ENCODE measurements at places on chromosomes 6 and 20. TPM values are rescaled to one million over a fixed set of nuclear protein-coding genes. Genes with fewer than 3 reads are reported as not detected.

Gene RMND1
- total RNA-seq, result 15.8 TPM

- no peaks in the 10 kb centered on the region for H3K36me3 ChIP-seq
- H3K27ac ChIP-seq, result no peak overlapping the region
- peaks cover 12% of the 10 kb centered on the region for H3K27me3 ChIP-seq
- no peaks in the 10 kb centered on the region for H3K4me1 ChIP-seq
Measured at GRCh38 chr20:1422753-1423152, 29.9 kb upstream of the FKBP1A start.

DNA sequence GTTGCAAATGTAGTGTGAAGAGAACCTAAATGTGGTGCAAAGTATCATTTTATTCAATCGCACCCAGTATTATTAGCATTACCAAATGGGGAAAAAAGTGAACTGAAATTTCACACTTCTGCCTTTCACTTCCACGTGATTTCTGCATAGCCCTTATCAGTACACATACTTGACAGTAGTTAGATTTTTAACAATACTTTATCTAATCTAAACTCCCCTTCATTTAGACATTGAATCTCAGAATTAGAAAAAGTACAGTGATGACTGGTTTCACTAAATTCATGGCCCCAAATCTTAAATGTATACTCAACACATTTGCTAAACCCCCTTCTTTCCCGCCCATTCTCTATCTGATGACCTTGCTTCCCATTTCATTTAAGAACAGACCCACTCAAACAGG, 14.3 kb downstream of the STX7 start:
- no peaks in the 10 kb centered on the region for H3K27me3 ChIP-seq
- no peak overlapping the region for H3K27ac ChIP-seq
- H3K4me3 ChIP-seq, result no peak overlapping the region
- DNase-seq, result no peak

DNA sequence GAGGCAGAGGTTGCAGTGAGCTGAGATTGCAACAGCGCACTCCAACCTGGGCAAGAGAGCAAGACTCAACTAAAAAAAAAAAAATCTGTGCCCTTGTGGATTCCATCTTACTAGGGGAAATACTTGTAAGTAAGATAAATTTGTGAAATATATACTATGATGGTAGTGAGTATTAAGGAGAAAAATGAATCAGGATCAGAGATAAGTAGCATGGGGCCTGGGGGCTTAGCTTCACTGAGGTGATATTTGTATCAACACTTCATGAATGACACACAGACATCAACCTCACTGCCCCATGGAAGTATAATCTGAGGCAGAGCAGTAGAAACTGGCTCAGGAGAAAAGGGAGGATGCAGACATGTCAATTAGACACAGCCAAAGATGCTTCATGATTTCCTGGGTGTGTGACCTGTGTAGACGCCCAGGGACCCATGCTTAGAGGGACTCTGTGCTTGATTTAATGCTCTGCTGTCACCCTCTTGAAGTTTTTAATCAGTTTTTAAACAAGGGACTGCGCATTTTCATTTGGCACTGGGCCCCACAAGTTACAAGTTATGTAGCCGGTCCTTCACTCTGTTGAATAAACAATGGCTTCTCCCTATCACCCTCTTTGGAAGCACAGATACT, 41.9 kb downstream of the PCNA start:
- peaks cover 4% of the 10 kb centered on the region for H3K4me1 ChIP-seq
- no peak for DNase-seq
- H3K27me3 ChIP-seq, result no peaks in the 10 kb centered on the region

Gene MYB
- 0.39 TPM for total RNA-seq

DNA sequence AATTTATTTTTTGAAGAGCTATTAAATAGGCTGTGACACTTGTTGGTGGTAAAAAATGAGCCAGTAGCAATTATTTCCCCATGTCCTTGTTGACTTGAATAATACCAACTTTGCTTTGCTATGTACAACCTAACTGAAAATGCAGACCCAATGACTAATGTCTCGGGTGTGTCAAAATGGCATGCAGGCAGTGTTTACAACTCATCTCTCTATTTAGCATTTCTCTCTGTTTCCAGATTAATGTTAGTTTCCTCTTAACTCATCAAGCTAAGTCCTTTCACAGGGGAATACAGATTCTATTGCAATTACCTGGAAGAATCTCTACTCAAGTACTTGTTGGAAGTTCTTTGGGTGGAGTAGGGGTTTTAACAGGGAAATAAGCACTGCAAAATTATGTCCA, 504.4 kb downstream of the BCKDHB start:
- no peaks in the 10 kb centered on the region for H3K36me3 ChIP-seq
- no peak for DNase-seq
- no peaks in the 10 kb centered on the region for H3K4me1 ChIP-seq
- H3K27ac ChIP-seq, result no peak overlapping the region
- no peaks in the 10 kb centered on the region for H3K27me3 ChIP-seq
- no peak overlapping the region for H3K4me3 ChIP-seq

Gene CST2
- not detected for total RNA-seq

Data from heart right ventricle (tissue), 16 donors.